ENCODE measurements at places on chromosomes 2 and 18. TPM values are rescaled to one million over a fixed set of nuclear protein-coding genes. Genes with fewer than 3 reads are reported as not detected.

The CPS1 gene
- 8.8 TPM for total RNA-seq

The C2orf78 gene
- total RNA-seq = not detected

The SERPINB12 gene
- not detected for total RNA-seq

The CAPN14 gene
- total RNA-seq = not detected

The RAB11FIP5 gene
- total RNA-seq = 34.4 TPM

The CWC22 gene
- total RNA-seq = 31.7 TPM

The IRS1 gene
- 166 TPM for total RNA-seq

The MATN3 gene
- 2.3 TPM for total RNA-seq

The ZBTB7C gene
- 51.5 TPM for total RNA-seq

The NEU4 gene
- 0.78 TPM for total RNA-seq

The IL36G gene
- not detected for total RNA-seq

- no peak for DNase-seq
Measured at GRCh38 chr2:198135481-198135934, 331.1 kb downstream of the PLCL1 start.

- DNase-seq = no peak
Measured at GRCh38 chr2:96498021-96498431, 7.1 kb downstream of the NEURL3 start.

- DNase-seq = no peak
Measured at GRCh38 chr2:170335351-170335750, 157.4 kb downstream of the MYO3B start.

DNA sequence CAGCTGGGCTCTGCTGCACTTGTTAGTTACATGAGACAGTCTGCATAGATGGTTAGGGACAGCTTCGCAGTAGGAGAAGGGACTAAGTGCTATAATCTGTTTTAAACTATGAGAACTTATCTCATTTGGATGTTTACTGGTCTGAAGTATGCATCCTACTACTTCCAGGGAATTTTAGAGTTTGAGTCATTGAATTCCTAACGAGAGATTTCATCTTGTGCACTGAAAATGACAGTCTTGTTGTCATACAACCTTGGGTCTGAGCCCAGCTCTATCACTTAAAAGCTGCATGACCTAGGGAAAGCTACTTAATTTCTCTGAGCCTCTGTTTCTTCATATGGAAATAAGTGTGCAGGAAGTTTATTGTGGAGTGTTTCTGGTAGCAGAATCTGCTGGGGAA lies 78.4 kb downstream of the TRIM43 start:
- no peak for DNase-seq

GRCh38 chr2:217711188-217711587 lies 291.6 kb downstream of the TNS1 start:
- no peak for DNase-seq

GRCh38 chr2:20440001-20440560 lies 6.8 kb upstream of the RHOB start:
- DNase-seq = no peak

GRCh38 chr2:3265471-3265870 lies 112.1 kb downstream of the EIPR1 start:
- no peak for DNase-seq

- DNase-seq = no peak
Measured at GRCh38 chr2:133062931-133063665, 393.1 kb upstream of the LYPD1 start.

DNA sequence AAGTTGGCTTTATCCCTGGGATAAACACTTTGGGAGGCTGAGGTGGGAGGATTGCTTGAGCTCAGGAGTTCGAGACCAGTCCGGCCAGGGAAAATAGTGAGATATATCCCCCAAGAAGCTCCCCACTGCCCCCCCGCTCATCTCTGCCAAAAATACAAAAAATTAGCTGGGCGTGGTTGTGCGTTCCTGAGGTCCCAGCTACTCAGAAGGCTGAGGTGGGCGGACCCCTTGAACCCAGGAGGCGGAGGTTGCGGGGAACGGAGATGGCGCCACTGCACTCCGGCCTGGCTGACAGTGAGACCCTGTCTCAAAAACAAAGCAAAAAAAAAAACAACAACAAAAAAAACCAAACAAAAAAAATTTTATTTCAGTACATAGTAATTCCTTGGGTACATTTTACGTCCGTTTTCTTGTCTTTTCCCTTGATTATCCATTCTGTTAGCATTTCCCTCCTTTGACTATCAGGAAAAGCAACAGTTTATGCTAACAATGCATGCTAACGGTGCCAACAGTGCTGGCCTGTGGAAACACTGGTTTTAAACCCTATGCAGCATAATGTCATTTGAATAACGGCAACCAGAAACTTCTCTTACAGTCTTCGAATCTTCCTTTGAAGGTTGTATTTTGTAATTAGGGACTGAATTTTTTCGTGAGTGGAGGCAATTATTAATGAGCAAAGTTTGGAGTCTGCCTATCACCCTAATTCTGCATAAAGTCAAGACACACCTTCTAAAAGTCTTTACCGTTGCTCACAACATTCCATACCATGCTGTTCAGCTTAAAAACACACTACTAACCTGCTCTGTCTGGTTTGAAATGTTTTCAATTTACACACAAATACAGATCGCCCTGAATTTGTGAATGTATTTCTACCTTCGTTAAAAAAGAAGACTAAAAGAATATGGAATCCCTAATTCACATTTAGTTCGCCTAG lies 721 bp upstream of the MIB1 start:
- peak; percentile 14 for DNase-seq

DNA sequence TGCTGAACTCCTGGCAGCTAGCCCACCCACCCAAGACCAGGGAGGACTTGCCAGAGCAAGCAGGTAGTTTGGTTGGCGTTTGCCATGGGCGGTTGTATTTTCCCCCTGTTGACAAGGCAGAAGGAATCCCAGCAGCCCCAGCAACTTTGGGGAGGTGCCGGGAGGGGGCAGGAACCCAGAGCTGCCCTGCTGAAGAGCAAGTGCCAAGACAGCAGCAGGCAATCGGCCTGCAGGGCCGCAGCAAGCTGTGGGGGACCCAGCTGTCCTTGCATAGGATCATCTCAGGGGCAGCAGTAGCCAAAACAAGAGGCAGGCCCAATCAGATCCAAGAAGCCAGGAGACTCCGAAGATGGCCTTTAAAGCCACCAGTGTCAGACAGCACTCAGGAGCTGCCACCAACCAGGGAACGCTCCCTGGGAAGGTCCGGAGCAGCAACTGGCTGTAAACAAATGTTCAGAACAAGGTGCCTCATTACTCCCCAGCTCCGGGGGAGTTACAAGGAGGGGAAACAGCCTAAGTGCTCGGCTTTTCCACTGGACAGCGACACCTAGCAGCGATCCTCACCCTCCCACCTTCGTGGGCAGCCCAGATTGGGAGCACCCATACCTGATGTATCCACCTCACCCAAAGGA lies 2.1 kb downstream of the ST8SIA5 start:
- no peak for DNase-seq

DNA sequence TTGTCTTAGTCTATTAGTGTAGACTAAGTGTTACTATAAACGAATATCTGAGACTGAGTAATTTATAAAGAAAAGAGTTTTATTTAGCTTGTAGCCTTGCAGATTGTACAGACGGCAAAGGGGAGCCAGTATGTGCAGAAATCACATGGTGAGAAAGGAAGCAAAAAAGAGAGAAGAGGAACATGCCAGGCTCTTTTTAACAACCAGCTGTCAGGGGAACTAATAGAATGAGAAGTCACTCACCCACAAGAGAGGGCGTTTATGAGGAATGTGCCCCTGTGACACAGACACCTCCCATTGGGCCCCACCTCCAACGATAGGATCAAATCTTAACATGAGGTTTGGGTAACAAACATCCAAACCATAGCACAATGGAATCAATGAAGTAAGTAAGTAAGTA lies 20.6 kb upstream of the ZNF804A start:
- DNase-seq = no peak

DNA sequence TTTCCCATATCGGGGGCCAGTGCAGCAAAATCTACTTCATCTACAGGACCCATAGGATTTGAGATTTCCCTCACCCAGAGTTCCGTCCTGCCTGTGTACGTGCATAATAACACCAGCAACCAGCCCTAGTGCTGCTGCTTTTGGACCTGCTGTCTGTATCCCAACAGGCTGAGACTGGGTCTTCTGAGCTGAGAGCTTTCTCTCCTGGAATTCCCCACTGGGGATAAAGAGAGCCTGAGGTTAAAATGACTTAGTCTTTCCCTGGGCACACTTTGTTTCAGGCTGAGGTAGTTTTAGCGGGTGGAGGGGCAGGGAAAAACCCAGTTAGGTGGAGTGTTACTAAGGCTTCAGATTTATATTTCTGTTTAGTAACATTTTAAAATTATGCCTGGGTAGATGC lies 62.5 kb downstream of the SERTAD2 start:
- DNase-seq = no peak

DNA sequence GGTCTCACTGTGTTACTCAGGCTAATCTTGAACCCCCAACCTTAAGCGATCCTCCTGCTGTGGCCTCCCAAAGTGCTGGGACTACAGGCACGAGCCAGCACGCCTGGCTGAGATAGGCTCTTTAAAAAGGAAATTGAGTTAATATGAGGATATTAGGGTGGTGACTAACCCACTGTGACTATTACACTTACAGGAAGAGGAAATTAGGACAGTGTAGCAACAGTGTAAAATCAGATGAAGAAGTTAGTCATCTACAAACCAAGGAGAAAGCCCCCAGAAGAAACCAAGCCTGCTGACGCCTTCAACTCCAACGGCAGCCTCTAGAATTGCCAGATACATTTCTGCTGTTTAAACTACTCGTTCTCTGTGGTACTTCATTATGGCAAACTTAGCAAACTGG lies 711.9 kb downstream of the SUCLG1 start:
- DNase-seq = no peak

- no peak for DNase-seq
Measured at GRCh38 chr18:23949863-23950262, 64.7 kb upstream of the TTC39C start.

DNA sequence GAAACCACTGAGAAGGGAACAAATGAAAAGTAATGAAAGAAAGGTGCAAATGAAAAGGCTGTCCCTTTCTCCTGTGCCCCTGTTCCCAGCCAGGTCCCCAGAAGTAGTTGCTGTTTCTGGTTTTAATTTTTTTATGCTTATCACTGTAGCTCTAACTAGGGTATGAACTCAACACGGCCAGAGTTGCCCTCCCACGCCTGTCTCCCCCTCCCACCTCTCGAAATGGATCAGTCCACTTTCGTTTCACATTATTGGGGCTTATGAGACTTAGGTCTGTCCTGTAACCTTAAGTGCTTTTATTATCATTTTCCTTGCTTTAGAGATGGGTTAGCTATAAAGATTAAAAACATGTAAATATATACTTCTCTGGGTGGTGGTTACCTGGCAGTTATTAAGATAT lies 8.6 kb downstream of the RBFA start:
- DNase-seq = no peak
